ENCODE measurements at places on chromosomes 2 and 18.

DNA sequence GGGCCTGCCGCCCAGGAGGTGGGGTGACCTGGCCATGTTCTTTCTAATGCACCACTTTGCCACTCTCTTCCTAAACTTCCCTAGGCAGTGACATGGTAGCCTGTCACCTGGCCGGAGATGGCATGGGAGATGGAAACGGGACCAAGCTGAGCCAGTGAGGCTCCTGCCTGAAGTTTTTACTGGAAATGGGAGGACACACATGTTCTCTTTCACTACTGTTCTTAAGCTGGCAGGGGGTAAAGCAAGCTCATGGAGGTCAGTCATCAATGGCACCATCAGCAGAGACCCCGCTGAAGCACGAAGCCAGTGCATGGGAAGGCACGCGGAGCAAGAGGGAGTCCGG, 50.7 kb downstream of the ATIC start:
- no peak for DNase-seq

DNA sequence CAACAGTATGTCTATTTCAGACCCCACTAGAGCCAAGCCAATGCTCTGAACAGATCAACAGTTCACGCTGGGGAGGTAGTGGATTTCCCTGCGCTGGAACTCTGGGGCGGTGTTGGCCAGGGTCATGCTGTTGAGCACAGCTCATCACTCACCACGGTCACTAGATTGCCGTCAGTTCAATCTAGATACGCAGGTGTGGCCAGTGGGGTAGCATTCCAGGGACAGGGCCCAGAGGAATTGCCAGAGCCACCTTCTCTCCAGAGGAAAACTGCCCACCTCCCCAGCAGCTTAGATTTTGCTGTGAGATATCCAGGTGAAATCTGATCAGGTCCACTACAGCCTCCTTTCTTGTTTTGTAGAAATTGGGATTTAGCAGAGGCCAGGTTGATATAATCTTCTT, 101.8 kb downstream of the SOX11 start:
- DNase-seq = no peak

GRCh38 chr2:127957240-127957639, 70.6 kb downstream of the SAP130 start:
- no peak for DNase-seq

DNA sequence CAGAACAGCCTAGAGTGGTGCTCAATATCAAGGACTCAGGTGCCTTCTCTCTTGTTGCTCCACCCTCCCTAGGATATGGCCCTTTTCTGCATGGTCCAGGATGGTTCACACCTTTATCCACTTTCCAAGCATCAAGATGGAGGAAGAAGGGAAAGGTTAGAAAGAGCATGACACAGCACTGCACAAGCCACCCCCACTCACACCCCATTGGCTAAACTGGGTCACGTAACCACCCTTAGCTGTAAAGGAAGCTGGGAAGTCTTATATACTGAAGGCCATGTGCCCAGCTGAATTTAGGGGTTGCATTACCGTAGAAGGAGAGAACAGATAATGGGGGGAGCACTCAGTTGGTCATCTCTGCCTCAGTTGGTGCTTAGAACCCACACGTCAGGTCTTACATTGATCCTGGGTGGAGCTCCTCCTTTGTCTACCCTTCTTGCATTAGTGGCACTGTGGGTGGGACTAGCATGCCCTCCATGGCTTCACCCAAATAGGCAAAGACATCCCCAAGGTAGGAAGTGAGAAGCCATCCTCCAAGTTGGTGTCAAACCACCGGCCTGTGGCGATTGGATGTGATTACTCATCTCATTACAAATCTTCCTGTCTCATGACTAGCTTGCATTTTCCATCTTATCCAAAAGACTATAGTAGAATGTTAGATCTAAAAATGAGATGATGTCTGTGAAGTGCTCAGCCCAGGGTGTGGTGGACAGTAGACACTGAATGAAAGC, 248.5 kb downstream of the HAUS1 start:
- DNase-seq = no peak

DNA sequence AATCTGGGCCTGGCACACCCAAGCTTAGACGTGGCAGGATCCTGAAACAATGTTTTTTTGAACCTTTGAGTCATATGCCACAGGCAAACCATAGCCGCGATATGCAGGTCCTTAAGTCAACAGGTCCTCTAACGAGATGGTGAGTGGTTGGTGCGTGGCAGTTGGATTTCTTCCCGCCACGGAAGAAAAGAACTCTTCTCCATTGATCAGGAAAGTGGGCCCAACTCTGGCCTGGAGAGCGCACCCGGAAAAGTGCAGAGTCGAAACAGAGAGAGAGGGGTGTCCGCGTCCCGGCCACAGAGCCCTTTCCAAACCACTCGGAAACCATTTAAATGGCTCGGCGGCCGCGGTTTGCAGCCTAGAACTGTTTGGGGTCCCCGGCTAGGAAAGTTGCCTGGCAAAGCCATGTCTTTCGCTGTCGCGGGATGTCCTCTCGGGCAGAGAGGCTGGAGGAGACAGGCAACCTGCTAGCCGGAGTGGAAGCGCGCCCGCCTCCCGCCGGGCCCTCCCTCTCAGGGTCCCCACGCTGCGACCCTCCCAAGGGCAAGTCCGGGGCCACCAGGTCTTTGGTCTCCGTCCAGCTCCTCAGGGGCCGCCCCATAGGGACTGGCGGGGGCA, 777 bp downstream of the GALNT3 start:
- DNase-seq = peak; percentile 33

DNA sequence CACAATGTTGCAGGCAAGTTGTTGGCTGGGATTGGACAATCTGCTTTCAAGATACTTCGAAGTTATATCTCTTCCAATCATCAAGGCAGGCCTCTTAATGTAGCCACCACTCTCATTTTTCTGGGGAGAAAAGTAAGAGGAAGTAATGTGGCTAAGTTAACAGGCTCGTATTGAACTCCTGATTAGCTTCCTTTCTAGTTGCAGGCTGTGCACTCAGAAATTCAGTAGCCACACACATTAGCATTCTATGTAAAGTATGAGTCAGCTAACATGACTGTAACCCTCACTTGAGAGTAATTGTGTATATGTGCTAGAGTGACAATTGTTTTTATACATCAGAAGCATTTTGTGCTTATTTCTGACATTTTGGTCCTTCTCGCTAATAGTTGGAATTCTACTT, 3.3 kb downstream of the TWSG1 start:
- DNase-seq = no peak

GRCh38 chr18:7608781-7609201, 41.7 kb downstream of the PTPRM start:
- no peak for DNase-seq

- no peak for DNase-seq
Measured at GRCh38 chr2:112768432-112768831, 4.0 kb upstream of the CKAP2L start.

- DNase-seq = no peak
Measured at GRCh38 chr2:239264492-239264837, 136.4 kb downstream of the HDAC4 start.

DNA sequence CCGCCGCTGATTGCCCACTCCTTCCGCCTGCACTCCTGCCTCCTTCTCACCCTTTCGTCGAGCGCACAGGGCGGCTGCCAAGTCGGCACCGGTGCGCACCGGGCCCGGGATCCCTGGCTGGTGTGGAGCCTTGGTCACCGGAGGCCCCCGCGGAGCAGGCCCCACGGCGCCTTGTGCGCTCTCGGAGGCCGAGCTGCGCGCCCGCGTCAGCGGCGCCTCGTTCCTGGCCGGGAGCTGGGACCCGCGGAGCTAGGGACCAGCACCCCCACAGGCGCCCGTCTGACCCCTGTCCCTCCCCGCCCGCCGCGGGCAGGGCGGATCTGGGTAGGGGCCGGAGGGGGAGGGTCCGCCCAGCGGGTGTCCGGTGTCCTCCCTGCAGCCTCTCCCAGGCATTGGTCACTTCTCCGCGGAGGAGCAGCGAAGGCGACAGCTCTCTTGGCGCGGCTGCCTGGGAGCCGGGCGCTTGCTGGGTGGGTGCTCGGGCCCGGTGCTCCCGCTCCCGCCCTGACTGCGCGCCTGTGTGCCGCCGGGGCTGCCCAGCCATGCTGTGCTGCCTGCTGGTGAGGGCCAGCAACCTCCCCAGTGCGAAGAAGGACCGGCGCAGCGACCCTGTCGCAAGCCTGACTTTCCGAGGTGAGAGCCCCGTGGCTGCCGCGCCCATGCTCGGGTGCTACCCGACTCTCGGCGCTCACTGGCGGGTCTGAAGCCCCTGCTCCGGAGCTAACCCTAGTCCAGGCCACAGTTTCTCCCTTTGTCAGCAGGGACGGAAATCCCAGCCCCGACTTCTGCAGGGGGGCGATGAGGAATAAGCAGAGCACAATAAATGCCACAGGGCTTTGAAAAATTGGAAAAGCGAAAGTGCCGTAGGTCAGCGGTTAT, 13.2 kb downstream of the DYSF start:
- peak; percentile 73 for DNase-seq

DNA sequence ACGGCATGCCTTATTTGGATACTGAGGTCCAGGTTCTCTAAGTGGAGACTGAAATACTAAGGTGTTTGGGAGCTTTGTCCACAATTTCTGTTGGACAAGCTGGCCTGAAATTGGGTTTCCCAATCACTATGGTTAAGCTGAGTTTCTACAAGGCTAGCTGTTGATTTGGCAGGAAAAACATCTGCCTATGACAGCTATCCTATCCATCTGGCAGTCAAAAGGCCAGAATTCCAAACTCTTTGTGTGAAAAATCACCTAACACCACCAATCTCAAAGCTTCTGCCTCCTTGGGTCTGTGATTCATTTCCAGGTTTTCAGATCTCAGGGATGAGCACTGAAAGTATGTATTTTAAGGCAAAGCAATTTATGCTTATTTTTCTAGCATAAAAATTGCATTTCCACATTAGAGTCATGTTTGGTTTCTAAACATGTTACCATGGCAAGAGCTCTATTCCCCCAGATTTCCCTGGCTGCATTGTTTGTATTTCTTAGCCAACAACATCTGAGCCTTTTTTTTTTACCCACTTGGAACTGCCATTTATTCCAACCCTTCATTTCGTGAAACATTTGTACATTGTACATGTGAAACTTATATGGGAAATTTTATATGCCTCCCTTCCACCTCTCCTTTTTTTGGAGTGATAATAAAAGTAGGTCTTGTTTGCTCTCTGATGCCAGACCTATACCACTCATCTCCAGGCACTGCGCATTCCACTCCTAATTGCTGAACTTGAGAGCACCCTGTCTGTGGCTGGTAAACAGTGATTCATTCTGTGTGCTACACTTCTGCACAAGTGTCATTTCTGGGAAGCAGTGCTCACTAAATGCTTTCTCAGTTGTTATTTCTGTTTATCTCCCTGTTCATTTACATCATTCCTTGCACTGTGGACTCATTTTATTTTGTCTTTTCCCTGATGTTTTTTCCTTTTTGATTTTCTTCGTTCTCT, 15.9 kb upstream of the CCDC85A start:
- DNase-seq = no peak

DNA sequence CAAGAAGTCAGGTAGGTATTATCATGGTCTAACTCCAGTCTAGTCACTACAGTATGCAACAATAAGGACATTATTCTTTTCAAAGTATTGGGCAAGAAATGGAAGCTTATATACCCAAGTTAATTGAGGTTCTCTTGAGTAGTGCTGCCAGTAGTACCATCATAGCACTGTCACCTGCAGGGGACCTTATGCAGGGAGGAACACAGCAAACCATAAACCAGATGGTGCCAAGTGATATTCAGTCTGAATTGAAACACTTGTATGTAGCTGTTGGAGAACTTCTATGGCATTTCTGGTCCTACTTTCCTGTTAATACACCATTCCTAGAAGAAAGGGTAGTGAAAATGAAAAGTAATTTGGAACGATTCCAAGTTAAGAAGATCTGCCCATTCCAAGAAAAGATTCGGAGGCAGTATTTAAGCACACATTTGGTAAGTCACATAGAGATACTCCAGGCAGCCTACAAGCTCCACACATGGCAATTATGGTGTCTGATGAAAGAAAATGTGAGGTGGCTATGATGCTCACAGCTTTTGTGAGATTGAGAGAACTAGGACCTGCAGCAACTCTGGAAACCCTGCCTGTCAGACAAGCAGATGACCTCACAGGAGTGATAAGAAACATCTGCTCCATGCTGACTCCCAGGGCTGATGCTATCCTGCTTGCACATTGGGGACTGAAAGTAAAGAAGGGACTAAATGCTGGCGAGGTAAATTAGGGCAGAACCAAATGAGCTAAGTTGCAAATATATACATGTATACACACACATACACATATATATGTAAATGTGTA, 174.7 kb downstream of the MC4R start:
- no peak for DNase-seq

- no peak for DNase-seq
Measured at GRCh38 chr18:44035554-44035953, 645.1 kb upstream of the SETBP1 start.

GRCh38 chr2:65357959-65358294, 74.5 kb downstream of the SPRED2 start:
- no peak for DNase-seq

DNA sequence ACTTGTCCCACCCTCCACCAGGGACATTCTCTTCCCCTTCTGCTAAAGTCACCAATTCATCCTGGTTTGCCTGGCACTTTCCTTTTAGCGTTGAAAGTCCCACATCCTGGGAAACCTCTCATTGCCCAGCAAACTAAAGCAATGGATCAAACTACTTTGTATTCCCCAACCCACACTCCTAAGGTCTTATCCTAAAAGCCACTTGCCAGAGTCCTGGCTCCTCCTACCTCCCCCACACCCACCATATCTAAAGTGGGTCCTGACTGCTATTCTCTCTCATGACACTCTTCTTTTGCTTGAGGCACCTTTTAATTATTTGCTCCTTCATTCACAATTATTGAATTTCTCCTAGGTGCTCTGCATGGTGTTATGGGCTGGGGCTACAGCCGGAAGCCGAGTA, 40.6 kb downstream of the GKN2 start:
- no peak for DNase-seq

- DNase-seq = no peak
Measured at GRCh38 chr2:234029150-234029733, 21.3 kb upstream of the SPP2 start.

GRCh38 chr2:18484625-18485024, 75.8 kb downstream of the RDH14 start:
- no peak for DNase-seq

DNA sequence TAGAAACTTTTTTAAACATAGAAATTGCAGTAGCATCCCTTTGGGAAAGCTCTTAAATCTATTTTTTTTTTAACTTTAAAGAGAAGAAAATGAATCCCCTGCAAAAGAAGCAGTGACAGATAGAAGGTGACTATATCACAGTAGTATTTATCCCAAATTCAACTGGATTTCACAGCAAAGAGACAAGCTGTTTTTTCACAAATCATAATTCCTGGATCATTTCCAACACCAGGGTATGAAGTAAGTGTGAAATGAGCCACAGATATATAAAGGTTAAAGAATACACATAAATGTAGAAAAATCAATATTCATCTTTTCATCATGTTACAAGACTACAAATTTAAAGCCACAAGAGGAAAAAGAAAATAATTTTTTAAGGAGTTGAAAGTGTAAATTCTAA, 1404.9 kb upstream of the NXPH2 start:
- DNase-seq = no peak

DNA sequence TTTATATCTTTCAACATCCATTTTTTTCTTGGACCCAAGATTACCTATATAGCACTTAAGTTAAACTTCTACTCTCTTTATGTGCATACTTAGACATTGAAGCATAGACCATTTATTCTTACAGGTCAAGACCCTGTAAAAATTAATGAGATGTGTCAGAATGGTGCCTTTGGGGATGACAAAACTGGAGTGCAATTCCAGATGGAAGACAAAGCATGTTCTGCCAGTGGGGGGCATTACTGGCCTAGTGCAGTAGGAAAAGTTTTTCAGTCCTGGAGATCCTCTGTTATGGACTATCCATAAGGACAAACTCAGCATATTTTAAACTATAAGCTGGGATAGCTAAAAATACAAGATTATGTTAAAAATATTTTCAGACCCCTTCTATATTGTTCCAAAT, 57.8 kb upstream of the MMADHC start:
- no peak for DNase-seq
